Forelimb muscle (tissue), 1 donor: ENCODE measurements at places on chromosomes 2 and 18. TPM values are rescaled to one million over a fixed set of nuclear protein-coding genes. Genes with fewer than 3 reads are reported as not detected.

The GALNT3 gene
- 0.97 TPM for polyA plus RNA-seq

The GCG gene
- 15.6 TPM for polyA plus RNA-seq

GRCh38 chr18:25042641-25043051, 309.3 kb downstream of the ZNF521 start:
- no peak for DNase-seq

- DNase-seq = no peak
Observed at GRCh38 chr18:9337873-9338272, 3.3 kb downstream of the TWSG1 start.

DNA sequence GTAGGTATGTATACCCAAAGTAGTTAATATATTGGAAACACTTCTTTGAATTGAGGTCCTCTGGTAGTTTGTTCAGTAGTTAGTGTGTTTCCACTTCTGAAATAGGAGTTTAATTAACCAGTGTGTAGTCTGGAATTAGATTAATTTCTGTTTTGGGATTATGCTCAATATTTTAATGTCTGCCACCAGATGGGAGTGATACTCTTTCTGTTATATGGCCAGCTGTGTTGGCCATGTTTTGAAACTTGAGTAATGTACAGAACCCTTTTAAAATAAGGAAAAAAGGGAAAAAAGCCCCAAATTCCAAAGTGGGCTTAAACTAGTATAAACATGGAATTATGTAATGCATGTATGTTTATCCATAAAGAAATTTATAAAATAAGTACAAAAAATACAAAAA, 147.7 kb downstream of the CTNNA2 start:
- no peak for DNase-seq

DNA sequence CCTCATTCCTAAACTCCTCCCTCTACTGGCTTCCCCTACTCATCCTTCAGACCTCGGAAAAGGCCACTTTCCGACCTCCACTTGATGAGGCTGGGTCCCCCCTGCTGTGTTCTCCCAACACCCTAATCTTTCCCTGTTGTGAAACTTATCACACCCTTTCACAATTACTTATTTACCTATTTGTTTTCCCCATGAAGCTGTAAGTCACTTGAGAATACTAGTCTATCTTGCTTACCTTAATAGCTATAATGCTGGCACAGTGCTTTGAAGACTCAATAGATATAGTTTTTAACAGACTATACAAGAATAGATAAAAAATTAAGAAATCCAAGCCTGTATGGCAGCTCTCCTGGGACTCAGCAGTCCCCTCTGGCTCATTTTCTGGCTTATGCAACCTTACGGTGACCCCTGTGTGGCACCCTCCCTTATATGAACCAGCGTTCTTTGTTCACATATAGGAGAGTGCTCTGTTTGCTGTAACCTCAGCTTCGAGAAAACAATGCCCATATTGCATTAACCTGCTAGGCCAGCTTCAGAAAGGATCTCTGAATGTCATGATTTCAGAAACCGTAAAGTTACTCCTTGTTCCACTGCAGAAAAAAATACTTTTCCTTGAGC, 220.4 kb upstream of the PKDCC start:
- DNase-seq = no peak
